ENCODE measurements at places on chromosomes 11 and 22.
A peak's percentile ranks its signal among the peaks of the same experiment; 100 is the strongest.

- no peak for DNase-seq
Measured at GRCh38 chr11:20760811-20761210, 91.4 kb downstream of the NELL1 start.

DNA sequence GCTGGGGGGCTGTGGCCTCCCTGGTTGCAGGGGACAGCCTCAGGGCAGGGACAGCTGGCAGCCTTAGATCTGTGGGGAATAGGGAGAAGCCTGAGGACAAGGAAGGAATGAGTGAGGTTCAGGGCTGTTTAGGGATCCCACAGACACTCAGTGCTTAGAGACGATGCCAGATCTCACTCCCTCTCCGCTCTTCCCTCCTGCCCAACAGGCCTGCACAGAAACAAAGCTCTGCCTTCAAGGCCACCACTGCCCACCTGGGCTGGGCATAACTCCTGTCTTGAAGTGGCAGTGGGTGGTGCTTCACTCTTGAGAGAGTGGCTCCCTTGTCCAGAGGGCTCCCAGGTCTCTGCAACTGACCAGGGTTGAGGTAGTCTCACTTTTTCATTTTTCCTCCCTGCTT is 13.1 kb upstream of the CENATAC start:
- DNase-seq, result no peak

DNA sequence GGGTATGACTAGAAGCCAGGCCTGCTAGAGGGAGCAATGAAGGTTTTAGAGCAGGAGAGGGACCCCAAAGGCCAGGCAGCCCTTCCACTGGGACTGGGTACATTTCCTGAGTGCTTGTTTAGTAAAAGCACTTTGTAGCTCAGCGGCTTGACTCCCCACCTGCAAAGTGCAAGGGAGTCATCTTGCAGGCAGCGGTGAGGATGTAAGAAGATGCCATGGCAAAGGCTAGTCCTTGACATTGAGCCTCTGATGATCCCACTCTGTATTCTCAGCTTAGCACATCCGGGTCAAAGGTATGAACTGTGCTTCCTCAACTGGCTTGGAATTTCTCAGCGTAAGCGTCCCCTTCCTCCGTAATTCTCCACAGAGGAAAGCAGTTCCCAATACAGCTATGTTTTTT is 3.1 kb upstream of the UBE2L3 start:
- DNase-seq, result no peak

- DNase-seq, result peak; percentile 79
Measured at GRCh38 chr11:44936525-44936924, 14.2 kb downstream of the TP53I11 start.

DNA sequence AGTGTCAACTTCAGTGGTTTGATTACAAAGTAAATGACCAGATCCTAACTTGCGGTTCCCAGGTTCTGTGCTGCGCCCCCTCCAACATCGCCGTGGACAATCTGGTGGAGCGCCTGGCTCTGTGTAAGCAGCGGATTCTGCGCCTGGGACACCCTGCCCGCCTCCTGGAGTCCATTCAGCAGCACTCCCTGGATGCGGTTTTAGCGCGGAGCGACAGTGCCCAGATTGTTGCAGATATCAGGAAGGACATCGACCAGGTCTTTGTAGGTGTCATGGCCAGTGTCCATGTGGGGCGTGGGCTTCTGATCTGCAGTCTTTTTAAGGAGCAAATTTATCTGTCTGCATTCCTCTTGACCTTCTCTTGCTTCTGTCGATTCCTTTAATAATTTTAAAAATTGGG is 11.1 kb downstream of the IGHMBP2 start:
- no peak for DNase-seq

GRCh38 chr11:126079621-126080124 is 17.0 kb upstream of the CDON start:
- no peak for DNase-seq

- DNase-seq, result peak; percentile 44
Measured at GRCh38 chr11:67276781-67277230, 10.5 kb downstream of the GRK2 start.

GRCh38 chr11:95229199-95229992 is 1.6 kb downstream of the SESN3 start:
- no peak for DNase-seq

- DNase-seq, result no peak
Measured at GRCh38 chr22:38415561-38416321, 39.3 kb downstream of the KCNJ4 start.

DNA sequence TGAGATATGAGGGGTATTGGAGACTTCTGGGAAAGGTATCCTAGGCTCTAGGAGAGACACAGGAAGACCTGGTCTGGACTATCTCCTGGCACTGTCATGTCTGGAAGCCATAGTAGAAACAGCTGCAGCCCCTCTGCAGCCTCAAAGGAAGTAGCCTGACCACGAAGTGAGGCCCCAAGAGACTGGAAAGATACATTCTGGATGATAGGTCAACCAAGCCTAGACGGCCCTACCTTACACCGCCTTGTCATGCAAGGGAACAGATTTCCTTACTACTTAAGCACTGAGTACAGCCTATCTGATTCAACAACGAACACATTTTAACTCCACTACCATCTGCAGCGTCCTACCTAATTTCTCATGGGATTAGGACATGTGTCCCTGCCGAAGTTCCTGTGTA is 31.1 kb downstream of the UQCR10 start:
- DNase-seq, result no peak

DNA sequence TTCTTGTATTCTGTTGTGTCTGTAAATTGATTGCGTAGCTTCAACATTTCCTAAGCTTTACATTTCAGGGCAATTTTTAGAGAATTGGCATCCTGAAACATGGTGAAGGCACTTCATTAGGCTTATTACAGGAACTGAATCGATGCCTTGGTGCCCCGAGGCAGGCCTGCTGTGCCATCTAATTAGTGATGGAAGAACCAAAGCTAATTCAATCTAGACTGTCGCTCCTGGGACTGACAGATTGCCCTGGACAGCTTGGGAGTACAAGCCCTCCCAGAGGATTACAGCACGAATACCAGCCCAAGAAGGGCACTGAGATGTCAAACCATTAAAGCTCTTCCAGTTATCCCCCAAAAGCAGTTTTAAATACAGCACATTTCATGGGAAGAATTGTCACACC is 243.2 kb upstream of the ZC3H12C start:
- DNase-seq, result no peak

DNA sequence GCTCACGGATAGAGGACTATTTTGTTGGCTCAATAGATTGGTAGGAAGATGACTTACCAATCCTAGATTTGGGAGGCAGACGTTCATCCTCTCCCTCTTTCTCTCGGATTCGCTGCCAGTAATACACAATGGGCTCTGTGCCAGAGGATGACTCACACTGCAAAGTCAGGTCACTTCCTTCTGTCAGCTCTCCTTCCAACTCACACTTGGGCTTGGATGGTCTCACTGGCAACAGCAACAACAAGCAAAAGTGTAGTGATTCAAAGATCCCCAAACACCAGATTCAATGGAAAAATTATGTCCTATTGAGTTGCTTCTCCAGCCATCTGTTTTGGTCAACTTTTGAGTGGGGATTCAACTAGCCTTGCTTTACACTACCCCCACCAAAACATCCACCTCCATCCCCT is 21.7 kb upstream of the HSPA8 start:
- peak; percentile 67 for DNase-seq

GRCh38 chr11:33723238-33723881 is 12.9 kb downstream of the CD59 start:
- no peak for DNase-seq

- no peak for DNase-seq
Measured at GRCh38 chr22:49737101-49737551, 90.5 kb downstream of the BRD1 start.

- no peak for DNase-seq
Measured at GRCh38 chr11:79243422-79244210, 197.2 kb downstream of the TENM4 start.

DNA sequence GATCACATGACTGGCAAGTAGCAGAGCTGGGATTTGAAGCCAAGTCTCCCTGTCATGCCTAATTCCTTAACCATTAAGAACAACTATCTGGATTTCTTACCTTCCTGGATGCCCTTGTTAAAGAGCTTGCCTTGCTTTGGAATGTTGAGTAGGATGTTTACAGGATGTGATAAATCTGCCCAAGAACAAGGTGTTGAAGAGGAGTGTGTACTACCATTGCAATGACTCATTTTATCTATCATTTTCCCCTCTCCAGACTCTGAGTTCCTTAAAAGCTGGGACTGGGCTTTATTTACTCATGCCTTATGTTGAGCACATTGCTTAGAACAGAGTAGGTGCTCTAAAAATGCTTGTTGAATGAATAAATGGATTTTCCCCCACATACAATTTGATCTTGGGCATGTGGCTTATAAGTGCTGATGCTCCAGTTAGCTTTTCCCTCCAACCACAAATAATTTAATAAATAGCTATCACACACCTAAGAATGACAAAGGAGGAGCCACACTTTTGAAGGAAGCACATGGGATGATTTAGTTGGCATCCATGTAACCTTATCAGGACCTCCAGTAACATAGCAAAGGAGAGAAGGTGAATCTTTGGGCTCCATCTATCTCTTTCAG is 268.6 kb upstream of the SESN3 start:
- DNase-seq, result no peak

GRCh38 chr11:68351450-68352275 is 39.3 kb downstream of the LRP5 start:
- DNase-seq, result no peak

DNA sequence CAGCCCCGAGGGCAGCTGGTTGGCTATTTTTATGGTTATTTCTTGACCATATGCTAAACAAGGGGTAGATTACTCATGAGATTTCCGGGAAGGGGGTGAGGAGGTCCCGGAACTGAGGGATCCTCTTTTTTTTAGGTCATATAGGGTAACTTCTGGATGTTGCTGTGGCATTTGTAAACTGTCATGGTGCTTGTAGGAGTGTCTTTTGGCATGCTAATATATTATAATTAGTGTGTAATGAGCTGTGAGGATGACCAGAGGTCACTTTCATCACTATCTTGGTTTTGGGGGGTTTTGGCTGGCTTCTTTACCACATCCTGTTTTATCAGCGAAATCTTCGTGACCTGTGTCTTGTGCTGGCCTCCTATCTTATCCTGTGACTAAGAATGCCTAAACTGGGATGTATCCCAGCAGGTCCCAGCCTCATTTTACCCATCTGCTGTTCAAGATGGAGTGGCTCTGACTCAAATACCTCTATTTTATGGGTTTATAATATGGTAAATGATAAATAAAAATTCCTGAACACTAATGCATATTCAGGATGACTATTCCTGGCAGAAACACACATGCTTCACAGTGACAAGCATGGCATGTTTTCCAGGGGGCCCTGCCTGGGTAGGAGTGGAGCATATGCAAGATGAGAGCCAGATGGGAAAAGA is 11.2 kb downstream of the KREMEN1 start:
- DNase-seq, result no peak

DNA sequence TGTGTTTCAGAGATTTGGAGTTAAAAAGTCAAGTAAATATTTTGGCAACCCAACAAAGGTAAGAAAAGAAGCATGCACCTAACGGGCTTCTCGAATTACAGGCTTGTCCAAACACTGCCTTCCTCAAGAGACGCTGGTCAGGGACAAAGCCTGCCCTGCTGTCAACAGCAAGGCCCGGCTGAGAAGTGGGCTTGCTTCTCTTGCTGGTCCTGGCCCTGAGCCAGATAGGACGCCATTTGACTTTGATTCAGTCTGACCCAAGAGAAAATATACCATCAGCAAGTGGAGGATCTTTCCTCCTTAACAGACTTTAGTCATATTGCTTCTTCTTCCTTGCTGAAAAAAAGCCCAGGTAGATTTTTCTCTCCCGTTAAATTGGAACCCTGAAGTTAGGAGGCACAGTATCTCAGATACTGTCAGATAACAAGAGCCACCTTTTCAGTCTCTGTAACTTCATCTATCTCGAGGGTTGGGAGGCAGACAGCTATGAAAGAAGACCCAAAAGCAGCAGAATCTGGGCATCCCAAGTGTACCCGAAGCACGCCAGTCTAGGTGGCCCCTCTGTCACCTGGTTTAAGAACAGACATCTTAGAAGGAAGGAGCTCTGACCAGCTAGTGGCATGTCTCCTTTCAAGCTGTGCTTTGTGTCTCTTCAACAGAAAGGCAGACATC is 57.5 kb downstream of the C22orf31 start:
- no peak for DNase-seq

GRCh38 chr11:81970886-81971285 is 762.8 kb downstream of the FAM181B start:
- DNase-seq, result no peak

- no peak for DNase-seq
Measured at GRCh38 chr11:35376613-35377012, 42.7 kb downstream of the SLC1A2 start.

- no peak for DNase-seq
Measured at GRCh38 chr11:89487016-89487415, 4.2 kb downstream of the NOX4 start.

GRCh38 chr11:65491163-65491465 is 7.7 kb upstream of the MALAT1 start:
- DNase-seq, result no peak

DNA sequence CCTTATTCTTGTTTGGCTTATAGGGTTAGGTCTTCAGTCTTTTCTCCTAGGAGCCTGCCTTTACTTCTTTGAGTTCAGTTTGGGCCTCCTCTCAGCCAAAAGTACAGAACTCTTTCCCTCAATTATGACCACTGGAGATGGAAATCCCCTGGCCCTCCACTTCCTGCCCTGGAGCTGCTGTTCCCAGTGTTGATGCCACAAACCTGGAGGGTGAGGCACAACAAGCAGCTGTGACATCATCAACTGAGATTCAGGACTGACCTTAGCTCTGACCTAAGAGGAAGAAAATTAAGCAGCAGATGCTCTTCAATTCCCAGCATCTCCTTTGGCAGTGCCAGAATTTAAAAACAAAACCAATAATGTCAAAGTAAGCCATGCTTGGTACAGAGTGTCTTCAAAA is 3.0 kb downstream of the ABTB2 start:
- DNase-seq, result no peak

DNA sequence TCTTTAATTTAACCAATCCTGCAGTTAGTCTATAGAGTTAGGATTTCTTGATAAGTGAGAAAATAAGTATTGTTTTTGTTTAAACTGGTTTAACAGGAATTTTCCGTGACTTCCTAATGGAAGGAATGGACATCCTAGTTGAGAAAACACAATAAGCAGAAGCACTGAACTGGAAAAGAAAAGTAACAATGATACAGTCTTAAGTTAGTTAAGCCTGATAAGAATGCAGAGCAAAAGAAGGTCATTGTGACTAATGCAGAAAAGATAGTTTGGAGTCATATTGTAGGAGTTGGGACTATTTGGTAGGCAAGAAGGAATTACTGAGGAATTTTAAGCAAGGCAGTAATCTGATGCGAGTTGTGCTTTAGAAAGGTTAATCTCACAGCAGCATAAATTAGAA is 11.7 kb downstream of the RNF141 start:
- no peak for DNase-seq

GRCh38 chr22:17369439-17370025 is at the start of gene CECR2:
Gene CECR2 (plus strand): TSS chr22:17369460. CDS start chr22:17369784, 324 bp downstream.
- peak; percentile 22 for DNase-seq
